ENCODE measurements at places on chromosomes 16 and 17.
A peak's percentile ranks its signal among the peaks of the same experiment; 100 is the strongest.

DNA sequence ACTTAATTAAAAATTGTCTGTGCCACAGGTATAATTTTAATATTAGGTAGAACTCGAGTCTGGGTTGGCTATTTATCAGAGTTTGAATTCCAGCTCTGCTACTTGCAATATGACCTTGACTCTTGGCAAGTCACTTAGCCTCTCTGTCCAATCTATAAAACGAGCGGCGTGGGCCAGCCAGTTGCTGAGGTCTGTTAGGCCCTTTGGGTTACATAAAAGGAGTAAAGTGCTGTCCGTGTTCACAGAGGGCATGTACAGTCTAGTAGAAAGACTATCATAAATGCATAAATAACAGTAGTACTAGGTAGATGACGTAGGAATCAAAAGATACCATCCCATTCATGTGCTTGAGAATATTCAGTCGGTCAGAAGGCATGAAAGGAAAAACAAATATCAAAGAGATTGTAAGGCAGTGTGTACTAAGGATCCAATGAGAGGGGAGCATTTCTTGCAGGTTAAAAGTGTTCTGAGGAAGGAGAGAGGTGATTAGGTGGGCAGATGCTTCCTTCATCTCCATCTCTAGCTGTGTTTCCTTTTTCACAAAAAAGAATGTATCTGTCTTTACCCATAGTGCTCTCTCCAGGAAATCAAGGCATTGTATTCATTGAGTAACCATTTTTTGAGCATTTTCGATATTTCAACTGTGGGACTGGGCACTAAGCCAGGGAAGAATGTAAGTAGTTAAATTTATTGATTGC lies 2.4 kb downstream of the TNRC6A start:
- no peak for DNase-seq

DNA sequence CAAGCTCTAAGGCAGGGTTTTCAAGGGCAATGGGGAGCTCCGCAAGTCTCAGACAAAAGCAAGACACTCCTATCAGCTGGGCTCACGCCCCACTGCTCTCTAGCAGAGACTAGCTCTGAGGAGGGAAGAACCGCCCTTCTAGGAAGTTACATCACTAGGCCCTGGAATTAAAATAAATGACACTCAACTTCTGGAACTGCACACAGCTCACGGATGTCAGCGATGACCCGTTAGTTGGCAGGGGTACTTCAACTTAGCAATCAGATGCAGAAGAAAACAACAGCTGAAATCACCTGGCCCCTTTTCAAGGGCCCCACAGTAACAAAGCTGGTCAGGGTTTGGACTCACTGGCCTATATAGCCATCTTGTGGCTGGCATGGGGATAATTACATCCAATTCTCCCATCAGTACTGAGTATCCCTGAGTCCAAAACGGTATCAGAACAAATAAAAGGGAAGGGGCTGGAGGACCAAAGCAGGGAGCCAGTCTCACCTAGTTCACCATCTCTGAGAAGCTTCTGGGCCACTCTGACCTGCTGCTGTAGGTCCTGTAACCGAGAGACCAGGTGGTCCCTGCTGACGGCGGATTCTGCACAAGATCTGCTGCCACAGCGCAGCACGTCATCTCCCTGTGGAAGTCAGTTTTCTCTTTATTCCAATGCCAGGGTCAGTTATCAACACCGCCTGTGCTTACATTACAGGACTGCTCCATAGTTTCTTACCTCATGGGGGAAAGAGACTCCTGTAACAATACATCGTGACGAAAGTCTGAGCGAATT lies 22.2 kb downstream of the SERPINF1 start:
- no peak for DNase-seq

DNA sequence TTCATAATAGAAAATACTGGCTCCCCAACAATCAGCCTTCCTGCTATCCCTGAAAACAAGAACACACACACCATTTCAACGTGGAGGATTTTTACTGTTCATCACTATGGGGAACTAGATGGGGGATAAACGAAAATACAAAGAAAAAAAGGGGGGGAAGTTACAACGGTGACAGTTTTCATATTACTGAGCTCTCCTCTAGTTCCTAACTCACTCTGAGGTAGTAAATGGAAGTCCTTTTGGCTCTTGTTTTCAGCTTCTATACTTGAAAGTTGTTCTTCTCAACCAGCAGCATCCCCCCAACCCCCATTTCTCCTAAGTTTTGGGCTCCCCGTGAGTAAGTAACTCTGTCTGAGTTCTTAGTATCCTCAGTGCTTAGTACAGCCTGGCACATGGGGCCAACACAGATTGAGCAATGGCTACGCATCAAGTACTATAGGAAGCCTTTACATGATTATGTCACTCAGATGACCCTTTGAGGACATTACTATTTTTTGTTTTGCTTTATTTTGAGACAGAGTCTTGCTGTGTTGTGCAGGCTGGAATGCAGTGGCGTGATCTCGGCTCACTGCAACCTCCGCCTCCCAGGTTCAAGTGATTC lies 4.2 kb upstream of the CORO7 start:
- no peak for DNase-seq

GRCh38 chr17:10370016-10370608 lies 2.7 kb downstream of the MYH13 start:
- no peak for DNase-seq

DNA sequence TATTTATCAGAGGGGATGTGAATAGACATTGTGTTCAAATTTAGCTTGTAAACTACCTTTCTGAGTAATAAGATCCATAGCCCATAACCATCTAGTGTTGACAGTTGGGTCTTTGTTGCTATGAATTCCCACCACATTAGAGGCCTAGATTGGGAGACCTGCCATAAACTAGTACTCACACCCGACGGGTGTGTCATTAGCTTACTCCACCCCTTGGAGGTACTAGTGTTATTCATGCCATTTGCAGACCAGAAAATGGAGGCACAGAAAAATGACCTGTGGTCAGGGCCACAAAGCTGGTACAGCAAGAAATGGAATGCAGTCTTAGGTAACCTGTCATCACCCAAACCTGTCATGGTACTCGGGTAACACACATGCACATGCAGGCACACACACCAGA lies 41.3 kb upstream of the BCAR1 start:
- DNase-seq: no peak

DNA sequence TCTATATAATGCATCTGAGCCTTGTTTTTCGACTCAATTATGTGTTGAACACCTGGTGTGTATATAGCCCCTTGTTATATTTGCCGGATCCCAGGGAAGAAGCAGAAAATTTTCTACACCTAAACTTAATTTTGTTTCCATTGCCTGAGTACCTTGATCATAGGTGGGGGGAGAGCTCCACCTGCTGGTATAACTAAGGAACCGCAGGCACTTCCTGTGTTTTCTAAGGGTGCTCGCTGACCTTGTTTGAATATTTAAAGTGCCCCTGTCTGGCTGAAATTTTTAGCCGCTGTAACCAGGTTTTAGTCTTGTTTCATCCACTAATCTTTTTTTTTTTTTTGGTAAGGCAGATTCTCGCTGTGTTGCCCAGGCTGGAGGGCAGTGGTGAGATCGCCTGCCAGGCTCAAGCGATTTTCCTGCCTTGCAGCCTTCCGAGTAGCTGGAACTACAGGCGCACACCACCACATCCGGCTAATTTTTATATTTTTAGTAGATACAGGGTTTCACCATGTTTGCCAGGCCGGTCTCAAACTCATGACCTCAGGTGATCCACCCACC lies 6.5 kb upstream of the NUBP1 start:
- DNase-seq: peak; percentile 60

- no peak for DNase-seq
Measured at GRCh38 chr16:2372684-2373083, 32.2 kb upstream of the ABCA3 start.
